ENCODE measurements at places on chromosomes 16 and 17.
A peak's percentile ranks its signal among the peaks of the same experiment; 100 is the strongest.

GRCh38 chr17:72346306-72346705, 225.5 kb downstream of the SOX9 start:
- H3K4me3 ChIP-seq, result no peak overlapping the region
- DNase-seq, result no peak
- H3K36me3 ChIP-seq, result no peaks in the 10 kb centered on the region
- no peaks in the 10 kb centered on the region for H3K27me3 ChIP-seq
- H3K27ac ChIP-seq, result no peak overlapping the region
- peaks cover 8% of the 10 kb centered on the region for H3K4me1 ChIP-seq

GRCh38 chr17:76909971-76910760, 42.0 kb downstream of the MGAT5B start:
- no peak for DNase-seq
- no peak overlapping the region for H3K4me3 ChIP-seq
- H3K27ac ChIP-seq, result no peak overlapping the region
- no peaks in the 10 kb centered on the region for H3K36me3 ChIP-seq

- DNase-seq, result no peak
- H3K4me3 ChIP-seq, result no peak overlapping the region
- H3K4me1 ChIP-seq, result no peaks in the 10 kb centered on the region
- no peaks in the 10 kb centered on the region for H3K27me3 ChIP-seq
- no peaks in the 10 kb centered on the region for H3K36me3 ChIP-seq
- no peak overlapping the region for H3K27ac ChIP-seq
These were observed 36.1 kb upstream of the ZCCHC14 start for GRCh38 chr16:87528690-87529579.

DNA sequence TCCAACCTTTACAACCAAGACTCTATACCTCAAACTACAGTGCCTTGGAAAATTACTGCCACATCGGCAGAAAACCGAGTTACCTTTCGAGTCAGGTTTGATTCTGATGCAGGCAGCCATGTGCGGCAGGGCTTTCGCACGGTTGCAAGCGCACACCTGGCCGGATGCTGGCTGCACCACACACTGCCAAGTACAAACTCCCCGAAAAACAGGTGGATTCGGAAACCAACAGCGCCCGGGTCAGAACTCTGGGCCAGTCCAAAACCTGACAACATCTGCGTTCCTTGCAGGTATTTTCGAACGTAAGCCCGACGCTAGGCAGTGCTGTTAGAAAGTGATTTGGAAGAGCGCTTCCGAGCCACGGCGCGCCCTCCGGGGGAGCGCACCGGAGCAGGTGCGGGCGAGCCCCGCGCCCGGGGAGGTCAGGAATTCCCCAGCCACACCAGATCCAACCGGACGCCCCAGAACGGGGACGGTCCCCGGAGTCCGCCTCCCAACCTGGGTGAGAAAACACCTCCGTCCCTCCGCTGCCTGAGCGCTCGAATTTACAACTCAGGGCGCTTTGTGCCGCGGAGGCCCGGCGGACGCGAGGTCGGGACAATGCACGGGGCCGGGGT, 1.2 kb downstream of the USP7 start:
- peaks cover 4% of the 10 kb centered on the region for H3K36me3 ChIP-seq
- no peak for DNase-seq
- H3K27me3 ChIP-seq, result no peaks in the 10 kb centered on the region
- H3K4me3 ChIP-seq, result peak overlapping the region; percentile 81
- peak overlapping the region; percentile 89 for H3K27ac ChIP-seq

DNA sequence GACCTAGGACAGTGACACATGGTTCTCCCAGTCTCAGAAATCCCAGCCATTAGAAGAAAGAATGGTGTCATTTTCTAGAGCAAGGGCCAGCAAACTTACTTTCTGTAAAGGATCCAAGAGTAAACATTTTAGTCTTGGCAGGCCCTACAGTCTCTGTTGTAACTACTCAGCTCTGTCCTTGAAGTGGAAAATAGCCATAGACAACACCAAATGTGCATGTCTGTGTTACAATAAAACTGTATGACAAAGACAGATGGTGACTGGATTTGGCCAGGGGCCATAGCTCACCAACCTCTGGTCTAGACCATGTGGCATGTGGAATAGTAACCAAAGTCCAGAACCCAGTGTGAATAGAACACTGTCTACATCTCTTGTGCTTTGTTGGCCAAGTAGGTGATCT, 286.5 kb downstream of the HS3ST4 start:
- peaks cover 2% of the 10 kb centered on the region for H3K27me3 ChIP-seq
- no peak for DNase-seq
- H3K27ac ChIP-seq, result no peak overlapping the region
- H3K36me3 ChIP-seq, result no peaks in the 10 kb centered on the region
- no peak overlapping the region for H3K4me3 ChIP-seq
- no peaks in the 10 kb centered on the region for H3K4me1 ChIP-seq

DNA sequence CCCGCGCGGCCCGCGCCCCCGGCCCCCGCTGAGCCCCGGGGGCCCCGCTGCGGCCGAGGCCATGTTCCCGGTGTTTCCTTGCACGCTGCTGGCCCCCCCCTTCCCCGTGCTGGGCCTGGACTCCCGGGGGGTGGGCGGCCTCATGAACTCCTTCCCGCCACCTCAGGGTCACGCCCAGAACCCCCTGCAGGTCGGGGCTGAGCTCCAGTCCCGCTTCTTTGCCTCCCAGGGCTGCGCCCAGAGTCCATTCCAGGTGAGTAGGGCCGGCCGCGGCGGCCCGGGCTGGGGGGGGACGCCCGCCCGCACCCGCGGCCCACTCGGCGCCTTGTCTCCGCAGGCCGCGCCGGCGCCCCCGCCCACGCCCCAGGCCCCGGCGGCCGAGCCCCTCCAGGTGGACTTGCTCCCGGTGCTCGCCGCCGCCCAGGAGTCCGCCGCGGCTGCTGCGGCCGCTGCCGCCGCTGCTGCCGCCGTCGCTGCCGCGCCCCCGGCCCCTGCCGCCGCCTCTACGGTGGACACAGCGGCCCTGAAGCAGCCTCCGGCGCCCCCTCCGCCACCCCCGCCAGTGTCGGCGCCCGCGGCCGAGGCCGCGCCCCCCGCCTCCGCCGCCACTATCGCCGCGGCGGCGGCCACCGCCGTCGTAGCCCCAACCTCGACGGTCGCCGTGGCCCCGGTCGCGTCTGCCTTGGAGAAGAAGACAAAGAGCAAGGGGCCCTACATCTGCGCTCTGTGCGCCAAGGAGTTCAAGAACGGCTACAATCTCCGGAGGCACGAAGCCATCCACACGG, 504 bp downstream of the MAZ start:
- H3K4me1 ChIP-seq, result peaks cover 33% of the 10 kb centered on the region
- no peaks in the 10 kb centered on the region for H3K27me3 ChIP-seq
- DNase-seq, result no peak
- H3K27ac ChIP-seq, result peak overlapping the region; percentile 83

- no peak overlapping the region for H3K4me3 ChIP-seq
- H3K4me1 ChIP-seq, result no peaks in the 10 kb centered on the region
- H3K27ac ChIP-seq, result no peak overlapping the region
- H3K36me3 ChIP-seq, result no peaks in the 10 kb centered on the region
These were observed 12.2 kb upstream of the ZNF267 start for GRCh38 chr16:31861455-31861854.

DNA sequence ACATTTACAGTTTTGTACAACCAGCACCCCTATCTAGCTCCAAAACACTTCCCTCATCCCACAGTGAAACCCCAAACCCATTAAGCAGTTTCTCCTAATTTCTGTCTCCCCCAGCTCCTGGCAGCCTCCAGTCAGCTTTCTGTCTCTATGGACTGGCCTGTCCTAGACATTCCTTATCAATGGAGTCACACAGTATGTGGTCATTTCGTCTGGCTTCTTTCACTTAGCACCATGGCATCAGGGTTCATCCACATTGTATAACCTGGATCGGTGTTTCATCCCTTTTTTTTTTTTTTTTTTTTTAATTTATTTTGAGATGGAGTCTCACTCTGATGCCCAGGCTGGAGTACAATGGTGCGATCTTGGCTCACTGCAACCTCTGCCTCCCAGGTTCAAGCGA, 68.5 kb downstream of the ZDHHC7 start:
- no peak overlapping the region for H3K4me3 ChIP-seq
- H3K36me3 ChIP-seq, result no peaks in the 10 kb centered on the region
- no peaks in the 10 kb centered on the region for H3K27me3 ChIP-seq

- H3K4me1 ChIP-seq, result no peaks in the 10 kb centered on the region
- no peak for DNase-seq
- H3K27ac ChIP-seq, result no peak overlapping the region
- H3K4me3 ChIP-seq, result no peak overlapping the region
- H3K27me3 ChIP-seq, result no peaks in the 10 kb centered on the region
These were observed 38.3 kb upstream of the AKAP1 start for GRCh38 chr17:57046749-57047148.

- H3K36me3 ChIP-seq, result no peaks in the 10 kb centered on the region
- H3K4me1 ChIP-seq, result no peaks in the 10 kb centered on the region
- no peak overlapping the region for H3K4me3 ChIP-seq
- H3K27ac ChIP-seq, result no peak overlapping the region
- DNase-seq, result no peak
These were observed 174.0 kb downstream of the VPS53 start for GRCh38 chr17:540631-541030.

GRCh38 chr16:1333149-1333812, at the start of gene BAIAP3:
Gene BAIAP3, plus strand, starts transcription at chr16:1333645. Its CDS starts 4,905 bp downstream, at chr16:1338550.
- no peak for DNase-seq
- peak within 1 kb of the TSS; percentile 38 for H3K4me3 ChIP-seq
- no peaks in the 10 kb centered on the region for H3K27me3 ChIP-seq

DNA sequence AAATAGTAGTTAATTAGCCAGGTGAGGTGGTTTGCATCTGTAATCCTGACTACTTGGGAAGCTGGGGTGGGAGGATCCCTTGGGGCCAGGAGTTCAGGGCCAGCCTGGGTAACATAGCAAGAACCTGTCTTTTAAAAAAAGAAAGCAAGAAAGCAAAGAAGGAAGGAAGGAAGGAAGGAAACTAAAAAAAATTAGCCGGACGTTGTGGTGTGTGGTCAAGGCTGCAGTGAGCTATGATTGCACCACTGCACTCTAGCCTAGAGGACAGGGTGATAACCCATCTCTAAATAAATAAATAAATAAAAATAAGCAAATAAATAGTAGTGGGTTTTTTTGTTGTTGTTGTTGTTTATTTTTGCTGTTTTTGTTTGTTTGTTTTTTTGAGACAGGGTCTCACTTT, 39.3 kb upstream of the MAP2K6 start:
- no peaks in the 10 kb centered on the region for H3K4me1 ChIP-seq
- no peaks in the 10 kb centered on the region for H3K36me3 ChIP-seq
- DNase-seq, result no peak
- no peak overlapping the region for H3K4me3 ChIP-seq
- no peak overlapping the region for H3K27ac ChIP-seq

DNA sequence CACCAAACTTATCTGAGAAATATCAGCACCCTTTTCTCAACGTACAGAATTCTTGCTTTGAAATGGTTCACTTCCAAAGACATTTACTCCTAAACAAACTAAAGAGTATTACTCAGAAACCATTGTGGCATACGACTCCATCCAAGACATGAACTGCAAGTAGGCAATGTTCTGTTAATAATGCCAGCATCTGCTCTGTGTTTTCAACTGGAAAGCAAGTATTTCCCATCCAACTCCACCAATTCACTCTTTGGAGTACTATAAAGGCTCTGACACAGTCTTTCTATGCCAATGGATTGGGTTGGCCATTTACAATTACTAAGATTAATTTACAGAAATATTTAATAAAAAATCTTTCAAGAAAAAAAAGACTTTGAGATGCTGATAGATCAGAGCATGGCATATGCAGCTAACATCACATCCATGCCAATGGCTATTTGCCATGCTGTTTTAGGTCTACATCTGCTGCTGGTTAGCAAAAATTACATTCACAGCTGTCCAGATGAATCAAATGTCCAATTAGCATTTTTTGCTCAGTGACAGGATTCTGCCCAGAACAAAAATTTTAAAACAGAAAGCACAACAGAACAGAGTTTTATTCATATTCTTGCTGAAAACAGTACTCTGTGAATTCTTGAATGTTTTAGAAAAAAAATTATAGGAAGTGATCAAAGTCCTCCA, 65.9 kb upstream of the HLF start:
- no peak overlapping the region for H3K4me3 ChIP-seq
- no peak for DNase-seq
- no peaks in the 10 kb centered on the region for H3K36me3 ChIP-seq
- no peaks in the 10 kb centered on the region for H3K27me3 ChIP-seq

- H3K36me3 ChIP-seq, result no peaks in the 10 kb centered on the region
- no peak for DNase-seq
- no peaks in the 10 kb centered on the region for H3K27me3 ChIP-seq
- no peak overlapping the region for H3K4me3 ChIP-seq
- H3K4me1 ChIP-seq, result no peaks in the 10 kb centered on the region
These were observed 5.8 kb upstream of the MYADML2 start for GRCh38 chr17:81952792-81953228.

- no peaks in the 10 kb centered on the region for H3K36me3 ChIP-seq
- DNase-seq, result no peak
- no peak overlapping the region for H3K4me3 ChIP-seq
- H3K27me3 ChIP-seq, result no peaks in the 10 kb centered on the region
- H3K4me1 ChIP-seq, result no peaks in the 10 kb centered on the region
- no peak overlapping the region for H3K27ac ChIP-seq
These were observed 5.4 kb upstream of the CYLD start for GRCh38 chr16:50736448-50736847.

GRCh38 chr16:8572919-8573724, 17.2 kb downstream of the TMEM114 start:
- peaks cover 9% of the 10 kb centered on the region for H3K27me3 ChIP-seq
- no peak for DNase-seq
- H3K27ac ChIP-seq, result peak overlapping the region; percentile 40
- H3K4me1 ChIP-seq, result no peaks in the 10 kb centered on the region
- peak overlapping the region; percentile 43 for H3K4me3 ChIP-seq
